ENCODE measurements at places on chromosomes 7 and 10.

GRCh38 chr10:87659571-87660483 is at the start of gene PAPSS2:
TSS of gene PAPSS2 (plus strand) at chr10:87659878. CDS start at chr10:87659982, 104 bp downstream.
- peak; percentile 66 for DNase-seq

GRCh38 chr10:95835911-95836310 is 71.9 kb upstream of the CC2D2B start:
- no peak for DNase-seq

DNA sequence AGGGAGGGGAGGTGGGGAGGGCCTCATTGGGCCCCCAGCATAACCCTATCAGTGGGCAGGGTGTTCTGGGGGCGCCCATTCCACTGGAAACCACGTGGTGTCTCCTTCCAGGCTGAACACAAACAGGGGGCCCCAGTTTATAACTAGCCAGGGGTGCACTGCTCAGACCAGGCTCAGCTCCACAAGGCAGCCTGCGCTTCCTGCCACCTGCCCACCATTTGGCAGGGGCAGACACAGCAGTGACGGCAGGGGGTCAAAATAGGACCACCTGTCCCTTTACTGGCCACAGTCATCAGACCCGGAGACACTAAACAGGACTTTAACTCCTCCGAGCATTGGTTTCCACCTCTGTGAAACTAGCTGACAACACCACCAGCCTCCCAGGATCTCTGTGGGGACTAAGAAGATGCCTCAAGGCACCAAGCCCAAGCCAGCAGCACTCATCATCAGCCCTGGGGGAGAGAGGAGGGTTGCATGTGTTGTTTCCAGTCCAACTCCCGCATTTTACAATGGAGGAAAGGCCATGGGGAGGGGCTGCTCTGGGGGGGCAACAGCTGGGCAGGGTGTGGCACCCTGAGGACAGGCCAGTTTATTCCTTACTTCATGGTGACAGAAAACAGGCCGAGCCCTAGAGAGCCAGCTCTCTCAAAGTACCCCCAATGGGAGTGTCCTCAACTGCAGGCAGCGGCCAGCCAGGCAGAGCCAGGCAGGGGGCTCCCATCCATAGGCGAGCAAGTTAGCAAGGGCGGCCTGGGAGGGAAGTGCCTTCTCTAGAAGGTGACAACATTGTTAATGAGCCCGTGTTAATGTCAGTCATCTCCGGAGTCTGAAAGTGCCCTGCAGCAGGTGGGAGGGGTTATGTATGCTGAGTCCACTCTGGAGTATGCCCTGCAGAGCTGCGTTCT is 127.6 kb downstream of the TNS3 start:
- DNase-seq, result no peak

DNA sequence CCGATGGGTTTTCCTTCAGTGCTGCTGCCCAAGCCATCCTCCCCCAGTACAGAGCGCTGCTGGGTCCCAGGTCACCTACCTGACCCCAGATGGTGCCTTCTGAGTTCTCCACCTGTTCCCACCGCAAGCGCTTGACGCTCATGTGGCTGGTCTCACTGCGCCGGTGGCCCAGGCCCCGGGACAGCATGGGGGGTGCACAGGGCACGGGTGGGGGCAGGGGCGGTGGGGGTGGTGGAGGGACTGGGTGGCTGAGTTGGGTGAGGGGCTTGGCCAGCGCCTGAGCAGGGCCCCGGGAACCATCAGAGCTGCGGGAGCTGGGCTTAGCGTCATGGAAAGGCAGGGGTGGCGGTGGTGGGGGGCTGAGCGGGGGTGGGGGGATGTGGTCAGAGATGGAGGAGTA is 43.4 kb downstream of the GRID2IP start:
- no peak for DNase-seq

GRCh38 chr7:100431286-100431735 is 1.7 kb downstream of the MEPCE start:
- DNase-seq, result no peak

DNA sequence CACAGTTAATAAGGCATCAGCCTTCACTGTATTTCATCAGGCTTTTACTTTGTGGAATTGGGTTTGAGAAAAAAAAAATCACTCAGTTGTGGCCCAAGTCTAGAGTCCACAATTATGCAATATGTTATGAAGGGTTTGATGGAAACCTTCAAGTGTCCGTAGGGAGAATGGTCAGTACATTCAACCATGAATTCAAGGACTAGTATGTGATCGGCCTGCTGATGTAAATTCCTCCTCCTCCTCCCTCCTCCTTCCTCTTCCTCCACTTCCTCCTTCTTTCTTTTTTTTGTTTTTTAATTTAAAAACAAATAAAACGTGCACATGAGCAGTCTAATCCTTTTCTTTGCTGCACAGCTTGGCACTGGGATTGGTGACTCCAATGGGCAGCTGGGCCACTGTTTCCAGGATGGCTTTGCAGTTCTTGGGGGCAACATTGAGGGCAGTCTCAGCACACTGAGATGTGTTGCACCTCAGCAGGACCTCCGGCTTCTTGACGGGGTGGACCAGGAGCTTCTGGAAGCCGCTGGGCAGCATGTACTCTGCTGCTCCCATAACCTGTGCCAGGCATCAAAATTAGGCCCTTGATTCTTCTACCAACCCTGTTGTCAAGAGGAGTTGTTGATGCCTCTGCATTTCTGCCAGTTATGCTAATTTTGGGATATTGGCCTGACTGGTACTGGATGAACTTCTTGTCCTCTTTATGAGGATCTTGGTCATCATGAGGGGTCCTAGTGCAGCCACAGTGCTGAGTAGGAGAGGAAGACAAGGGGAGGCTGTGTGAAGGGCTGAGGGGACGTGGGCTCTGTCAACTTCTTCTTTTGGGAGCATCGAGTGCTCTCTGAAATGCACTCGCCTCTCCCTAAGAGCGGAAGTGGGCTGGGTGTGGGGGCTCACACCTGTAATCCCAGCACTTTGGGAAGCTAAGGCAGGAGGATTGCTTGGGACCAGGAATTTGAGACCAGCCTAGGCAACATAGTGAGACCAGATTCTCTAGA is 9.3 kb upstream of the IL2RA start:
- DNase-seq, result no peak

DNA sequence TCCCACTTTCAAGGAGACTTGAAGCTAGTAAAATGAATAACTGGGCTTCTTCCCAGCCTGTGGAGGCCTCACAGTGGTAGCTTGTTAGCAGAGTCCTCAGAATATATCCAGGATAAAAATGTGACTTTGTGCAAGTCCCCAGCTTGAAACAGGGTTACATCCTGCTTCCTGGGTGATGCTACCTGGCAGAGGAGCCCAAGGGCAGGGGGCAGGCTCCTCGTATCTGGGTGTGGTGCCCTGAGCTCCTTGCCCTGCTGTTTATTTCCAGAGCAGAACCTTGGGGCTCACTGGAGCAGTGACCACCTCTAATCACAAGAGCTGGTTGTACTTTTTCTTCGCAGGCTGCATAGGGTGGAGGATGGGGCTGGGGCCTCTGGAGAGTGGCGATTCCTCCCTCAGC is 94.8 kb downstream of the GRK5 start:
- no peak for DNase-seq

GRCh38 chr7:50208378-50208982 is 96.0 kb upstream of the IKZF1 start:
- DNase-seq, result no peak

GRCh38 chr7:12715372-12716133 is 28.1 kb downstream of the ARL4A start:
- DNase-seq, result peak; percentile 71
